ENCODE measurements at places on chromosomes 7 and 10. TPM values are rescaled to one million over a fixed set of nuclear protein-coding genes. Genes with fewer than 3 reads are reported as not detected.

- H3K4me3 ChIP-seq = peak overlapping the region; percentile 91
- peaks cover 67% of the 10 kb centered on the region for H3K4me1 ChIP-seq
- H3K27ac ChIP-seq = peak overlapping the region; percentile 68
- H3K36me3 ChIP-seq = peaks cover 13% of the 10 kb centered on the region
- H3K27me3 ChIP-seq = no peaks in the 10 kb centered on the region
Observed at GRCh38 chr7:106282390-106282789, 2.4 kb downstream of the NAMPT start.

SCD gene
- total RNA-seq = 129 TPM

GRCh38 chr7:42573881-42574672 is 337.1 kb upstream of the GLI3 start:
- no peaks in the 10 kb centered on the region for H3K4me1 ChIP-seq
- no peak overlapping the region for H3K27ac ChIP-seq
- H3K36me3 ChIP-seq = no peaks in the 10 kb centered on the region
- DNase-seq = no peak
- H3K27me3 ChIP-seq = no peaks in the 10 kb centered on the region

GRCh38 chr7:19982841-19983835 is 209.7 kb upstream of the TMEM196 start:
- no peak overlapping the region for H3K27ac ChIP-seq
- no peaks in the 10 kb centered on the region for H3K27me3 ChIP-seq
- no peak for DNase-seq
- no peaks in the 10 kb centered on the region for H3K4me1 ChIP-seq
- no peaks in the 10 kb centered on the region for H3K36me3 ChIP-seq
- H3K4me3 ChIP-seq = no peak overlapping the region

KCNMA1 gene
- total RNA-seq = not detected

- no peaks in the 10 kb centered on the region for H3K27me3 ChIP-seq
- DNase-seq = no peak
- H3K27ac ChIP-seq = no peak overlapping the region
- H3K36me3 ChIP-seq = no peaks in the 10 kb centered on the region
- H3K4me1 ChIP-seq = peaks cover 3% of the 10 kb centered on the region
Observed at GRCh38 chr7:151122796-151123157, 36.5 kb downstream of the AGAP3 start.

UNCX gene
- not detected for total RNA-seq

CYP26A1 gene
- not detected for total RNA-seq

DNA sequence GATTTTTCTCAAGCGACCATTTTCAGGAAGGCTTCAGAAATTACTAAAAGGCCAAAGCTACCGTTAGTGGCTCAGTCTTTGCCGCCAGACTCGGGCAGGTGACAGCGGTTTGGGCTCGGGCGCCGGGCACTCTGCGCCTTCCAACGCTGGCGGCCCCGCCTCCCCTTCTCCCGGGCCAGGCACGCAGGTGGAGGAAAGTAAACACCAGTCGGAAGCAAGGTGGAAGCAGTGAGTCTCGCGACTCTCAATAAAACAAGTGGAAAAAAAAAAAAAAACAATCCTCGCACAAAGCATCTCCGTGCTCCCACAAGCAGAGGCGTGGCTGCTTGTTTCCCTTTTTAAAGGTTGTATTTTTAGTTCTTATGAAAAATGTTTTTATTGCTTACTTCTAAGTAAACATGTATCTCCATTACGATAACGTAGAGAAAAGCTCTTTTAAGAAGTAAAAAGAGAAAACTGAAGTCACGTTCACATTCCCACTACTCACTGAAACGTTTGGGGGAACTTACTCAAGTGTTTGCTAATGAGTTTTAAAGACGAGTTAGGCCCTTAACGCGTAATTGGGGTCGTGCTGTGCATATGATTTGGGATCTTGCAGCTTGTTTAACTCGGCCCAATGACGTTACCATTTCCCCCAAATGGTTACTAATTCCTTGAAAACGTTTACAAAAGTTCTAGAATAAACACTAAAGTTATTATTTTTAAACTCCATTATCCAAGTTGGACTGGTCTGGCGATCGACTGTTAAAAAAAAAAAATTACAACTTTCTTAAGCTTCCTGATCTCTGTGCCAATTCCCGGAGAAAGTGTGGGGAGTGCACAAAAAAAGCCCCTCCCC is 864 bp downstream of the CDCA7L start:
- peak; percentile 63 for DNase-seq
- peak overlapping the region; percentile 89 for H3K4me3 ChIP-seq
- peaks cover 24% of the 10 kb centered on the region for H3K36me3 ChIP-seq
- peaks cover 75% of the 10 kb centered on the region for H3K4me1 ChIP-seq
- H3K27ac ChIP-seq = peak overlapping the region; percentile 90
- peaks cover 10% of the 10 kb centered on the region for H3K27me3 ChIP-seq

GRCh38 chr7:2066251-2066919 is 166.4 kb downstream of the MAD1L1 start:
- H3K27me3 ChIP-seq = no peaks in the 10 kb centered on the region
- H3K27ac ChIP-seq = peak overlapping the region; percentile 86
- no peaks in the 10 kb centered on the region for H3K36me3 ChIP-seq
- H3K4me1 ChIP-seq = peaks cover 25% of the 10 kb centered on the region
- peak overlapping the region; percentile 19 for H3K4me3 ChIP-seq

LDB3 gene
- total RNA-seq = 0.05 TPM

Measured in activated CD4-positive, alpha-beta T cell treated with anti-CD3 and anti-CD28 coated beads, Interleukin-2, amount 10 ng/mL, durations not matched to agents 7 days and 5 days (primary cell).